ENCODE measurements at places on chromosomes 16 and 17.
A peak's percentile ranks its signal among the peaks of the same experiment; 100 is the strongest.

DNA sequence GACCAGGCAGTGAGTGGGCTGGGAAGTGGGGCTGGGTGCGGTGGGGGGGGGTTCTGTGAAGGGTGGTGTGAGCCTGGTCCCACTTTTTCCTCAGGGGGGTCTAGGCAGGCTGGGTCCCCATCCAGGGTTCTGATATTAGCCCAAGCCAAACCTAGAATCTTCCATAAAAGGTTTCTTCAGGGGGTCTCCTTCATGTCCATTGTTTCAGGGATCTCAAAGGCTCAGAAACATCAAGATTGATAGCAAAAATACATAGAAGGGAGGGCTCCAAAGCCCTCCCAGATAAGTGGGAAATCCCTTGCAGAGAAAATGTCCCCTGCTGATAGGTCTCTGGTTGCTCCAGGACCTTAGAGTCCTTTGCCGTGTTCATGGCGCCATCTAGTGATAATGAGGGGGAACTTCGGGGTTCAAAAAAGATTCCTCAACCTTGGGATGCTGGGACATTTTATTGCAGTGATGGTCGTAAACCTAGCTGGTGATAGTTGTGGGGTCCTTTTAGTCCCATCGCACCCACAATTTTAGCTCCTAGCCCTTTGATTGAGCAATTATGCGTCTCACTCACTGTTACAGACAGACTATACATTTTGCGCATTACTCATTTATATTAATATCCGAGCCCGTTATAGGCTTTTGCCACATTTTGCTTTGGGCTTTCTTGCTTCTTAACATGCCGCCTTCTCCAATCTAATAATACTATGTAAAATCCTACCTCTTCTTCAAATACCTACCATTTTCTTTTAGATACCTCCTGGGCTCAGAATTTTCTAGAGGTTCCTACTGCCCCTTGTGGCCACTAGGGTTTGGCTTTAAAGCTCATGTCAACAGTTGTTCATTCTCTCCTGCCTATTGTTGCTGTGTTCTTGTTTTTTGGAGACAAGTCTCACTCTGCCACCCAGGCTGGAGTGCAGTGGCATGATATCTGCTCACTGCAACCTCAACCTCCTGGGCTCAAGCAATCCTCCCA, 35.1 kb downstream of the IGF2BP1 start:
- DNase-seq: no peak

DNA sequence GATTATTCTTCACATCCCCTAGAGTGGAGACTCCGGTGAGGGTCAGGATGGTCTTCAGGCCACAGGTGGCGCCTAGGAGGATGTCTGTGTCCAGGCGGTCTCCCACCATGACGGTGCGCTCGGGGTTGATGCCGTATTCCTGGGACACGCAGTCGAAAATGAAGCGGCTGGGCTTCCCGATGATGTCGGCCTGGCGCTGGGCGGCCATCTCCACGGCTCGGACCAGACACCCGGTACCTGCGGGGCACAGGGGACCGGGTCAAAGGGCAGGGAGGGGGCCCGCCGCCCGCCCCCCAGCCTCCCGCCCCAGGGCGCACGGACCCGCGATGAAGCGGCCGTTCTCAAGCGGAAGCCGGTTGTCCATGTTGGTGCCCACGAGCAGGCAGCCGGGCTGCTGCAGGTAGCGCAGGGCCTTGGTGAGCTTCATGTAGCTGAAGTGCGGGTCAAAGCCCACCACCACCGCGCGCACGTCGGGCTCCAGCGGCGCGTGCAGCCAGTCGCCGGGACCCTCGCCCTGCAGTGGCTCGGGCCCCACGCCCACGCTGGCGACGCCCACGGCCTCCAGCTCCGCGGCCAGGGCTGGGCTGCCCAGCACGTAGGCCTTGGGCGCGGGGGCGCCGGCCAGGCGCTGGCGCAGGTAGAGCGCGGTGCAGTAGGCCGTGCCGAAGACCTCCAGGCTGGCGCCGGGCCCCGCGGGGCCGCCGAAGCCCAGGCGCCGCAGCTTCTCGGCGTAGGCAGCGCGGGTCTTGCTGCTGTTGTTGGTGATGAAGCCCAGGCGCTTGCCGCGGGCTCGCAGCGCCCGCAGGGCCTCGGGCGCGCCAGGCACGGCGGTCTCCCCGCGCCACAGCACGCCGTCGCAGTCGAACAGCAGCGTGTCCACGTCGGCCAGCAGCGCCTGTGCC, 572 bp downstream of the PGP start:
- no peak for DNase-seq

- DNase-seq: no peak
Observed at GRCh38 chr17:59641799-59642484, 22.2 kb downstream of the CLTC start.

- no peak for DNase-seq
Observed at GRCh38 chr16:12788758-12789157, 14.9 kb downstream of the CPPED1 start.

- DNase-seq: no peak
Observed at GRCh38 chr17:56939869-56940484, 20.9 kb downstream of the COIL start.

DNA sequence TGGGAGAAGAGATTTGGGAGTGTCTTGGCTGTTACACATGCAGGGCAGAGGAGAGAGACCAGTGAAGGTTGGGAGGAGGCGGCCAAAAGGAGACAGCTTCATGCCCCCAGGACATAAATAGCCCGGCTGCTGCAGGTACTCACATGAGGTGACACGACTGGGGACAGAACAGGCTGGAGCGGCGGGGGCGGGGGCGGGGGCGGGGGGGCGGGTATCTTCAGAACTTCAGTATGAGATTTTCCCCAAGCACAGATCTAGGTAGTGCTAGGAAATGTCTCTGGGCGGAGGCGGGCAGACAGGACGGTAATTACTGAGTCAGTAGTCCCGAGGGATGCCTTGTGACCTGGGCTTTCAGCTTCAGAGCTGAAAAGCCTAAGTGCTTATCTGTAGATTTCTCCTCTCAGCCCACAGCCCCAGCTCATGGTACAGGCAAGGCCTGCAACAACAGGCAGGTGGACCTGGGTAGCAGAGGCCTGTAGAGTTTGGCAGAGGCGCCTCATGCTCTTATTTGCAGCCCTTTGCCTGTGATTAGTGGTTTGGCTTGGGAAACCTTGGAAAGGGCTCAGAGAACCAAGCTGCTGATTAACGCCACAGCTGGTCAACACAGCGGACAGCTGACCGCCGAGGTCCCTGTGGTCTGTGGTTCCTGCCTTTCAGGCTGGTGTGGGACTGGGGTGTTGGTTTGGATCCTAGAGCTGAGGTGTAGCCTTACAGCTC, 24.5 kb downstream of the UNK start:
- DNase-seq: no peak

DNA sequence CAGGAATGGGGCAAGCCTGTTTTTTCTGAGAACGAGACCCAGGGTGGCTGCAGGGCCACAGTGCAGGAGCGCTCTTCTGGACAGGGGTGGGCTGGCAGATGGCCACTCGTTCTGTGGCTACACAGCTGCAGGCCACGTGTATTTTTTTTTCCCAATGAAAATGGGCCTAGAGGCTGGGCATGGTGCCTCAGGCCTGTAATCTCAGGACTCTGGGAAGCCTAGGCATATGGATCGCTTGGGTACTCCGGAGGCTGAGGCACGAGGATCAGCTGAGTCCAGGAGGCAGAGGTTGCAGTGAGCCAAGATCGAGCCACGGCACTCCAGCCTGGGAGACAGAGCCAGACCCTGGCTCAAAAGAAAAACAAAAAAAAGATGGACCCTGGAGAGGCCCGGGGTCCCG, 6.8 kb downstream of the UNKL start:
- no peak for DNase-seq

DNA sequence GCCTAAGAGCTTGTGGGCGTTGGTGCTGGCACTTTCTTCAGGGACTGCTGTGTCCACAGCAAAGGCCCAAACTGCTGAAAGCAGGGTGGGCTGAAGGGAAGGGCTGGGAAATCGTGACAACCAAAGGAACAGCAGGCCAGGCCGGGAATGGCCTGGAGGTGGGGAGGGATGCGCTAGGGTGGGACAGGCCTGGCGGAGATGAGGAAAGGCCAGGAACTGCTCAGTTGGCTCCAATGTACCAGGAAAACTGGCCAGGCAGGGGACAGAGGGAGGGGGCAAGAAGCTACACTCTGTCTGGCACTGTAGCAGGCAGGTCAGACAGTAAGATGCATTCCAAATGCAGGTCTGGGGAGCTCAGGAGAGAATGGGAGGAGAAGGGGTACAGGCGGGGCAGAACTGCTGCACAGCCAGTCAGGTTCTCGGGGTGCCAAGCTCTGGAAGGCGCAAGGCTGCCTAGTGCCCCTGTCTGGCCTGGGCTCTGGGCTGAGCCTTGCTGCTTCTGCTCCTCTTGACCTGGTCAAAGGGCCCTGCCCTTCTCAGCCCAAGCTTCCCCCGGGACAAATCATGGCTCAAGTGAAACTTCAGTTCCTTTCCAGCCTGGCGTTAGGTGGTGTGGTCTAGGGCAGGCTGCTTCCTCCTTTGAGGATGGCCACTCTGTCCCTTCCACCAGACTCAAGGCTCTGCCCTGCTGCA, 7.3 kb downstream of the PNMT start:
- DNase-seq: no peak

GRCh38 chr16:53232826-53233529, 178.2 kb downstream of the CHD9 start:
- no peak for DNase-seq

GRCh38 chr17:42985225-42985624, 4.9 kb downstream of the RUNDC1 start:
- DNase-seq: no peak

- no peak for DNase-seq
Observed at GRCh38 chr17:14793237-14793636, 471.9 kb downstream of the PMP22 start.

GRCh38 chr16:28168991-28169554, 42.7 kb downstream of the XPO6 start:
- no peak for DNase-seq

- no peak for DNase-seq
Observed at GRCh38 chr16:50123417-50123816, 29.7 kb upstream of the TENT4B start.

GRCh38 chr17:9021992-9022572, 772 bp downstream of the NTN1 start:
- DNase-seq: no peak

DNA sequence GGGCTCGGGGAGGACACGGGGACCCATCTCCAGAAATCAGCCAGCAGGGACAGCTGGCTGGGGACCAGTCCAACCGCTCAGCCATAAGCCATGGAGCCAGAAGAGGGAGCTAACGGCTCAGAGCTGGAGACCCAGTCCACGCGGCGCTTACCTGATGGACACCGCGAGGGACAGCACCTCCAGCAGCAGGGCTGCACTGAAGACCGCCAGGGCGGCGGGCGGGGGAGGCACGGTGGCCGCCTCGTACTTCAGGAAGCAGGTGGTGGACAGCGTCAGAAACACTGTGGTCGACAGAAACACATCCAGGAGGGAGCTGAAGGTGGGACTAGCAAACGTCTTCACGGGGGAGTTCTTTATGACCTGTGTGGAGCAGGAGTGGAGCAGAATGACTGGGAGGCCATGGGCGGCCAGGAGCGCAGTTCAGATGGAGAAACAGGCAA, 102.6 kb upstream of the CREBBP start:
- no peak for DNase-seq

GRCh38 chr17:2094891-2095535, 40.1 kb downstream of the HIC1 start:
- DNase-seq: no peak

DNA sequence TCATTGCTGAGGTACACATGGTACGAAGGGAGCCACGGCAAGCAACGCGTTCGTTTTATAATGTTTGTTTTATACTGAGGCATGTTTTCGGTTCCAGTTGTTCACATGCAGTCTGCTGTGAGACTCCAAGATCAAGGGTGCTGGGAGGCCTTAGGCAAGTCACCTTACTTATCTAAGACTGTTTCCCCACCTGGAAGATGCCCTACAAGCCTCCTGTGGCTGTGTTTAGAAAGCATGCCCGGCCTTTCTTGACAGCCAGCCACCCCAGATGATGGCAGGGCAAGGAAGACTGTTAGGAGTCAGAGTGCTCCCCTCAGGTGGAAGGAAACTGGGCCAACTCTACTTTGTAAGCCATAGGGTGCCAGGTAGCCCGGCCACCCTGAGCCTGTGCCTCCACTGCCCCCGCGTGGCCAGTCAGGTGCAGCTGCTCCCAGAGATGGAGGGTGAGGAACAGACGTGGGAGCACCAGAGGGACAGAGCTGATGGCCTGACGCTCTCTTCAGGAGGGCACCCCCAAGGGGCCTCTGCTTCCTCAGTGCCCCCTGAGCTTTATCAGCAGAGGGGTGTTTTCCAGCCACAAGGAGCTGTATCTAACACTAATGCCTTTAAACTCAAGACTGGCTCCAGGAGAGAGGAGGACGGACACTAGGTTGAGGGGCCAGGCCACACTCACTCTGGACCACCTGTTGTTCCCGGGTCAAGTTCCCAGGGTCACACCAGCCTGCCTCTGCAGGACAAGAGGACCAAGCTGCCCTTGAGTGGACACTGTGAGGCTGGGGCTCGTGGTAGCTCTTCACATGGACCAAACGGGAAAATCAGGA, 5.4 kb downstream of the NAT9 start:
- DNase-seq: peak; percentile 50

- DNase-seq: no peak
Observed at GRCh38 chr17:34351096-34351495, 5.2 kb upstream of the CCL13 start.

GRCh38 chr16:17470908-17471718, at the start of gene XYLT1:
Gene XYLT1 (minus strand): TSS chr16:17470960. CDS start chr16:17470796, 164 bp downstream.
- peak; percentile 22 for DNase-seq

- no peak for DNase-seq
Observed at GRCh38 chr16:9338510-9338909, 247.1 kb downstream of the HAPSTR1 start.

- DNase-seq: no peak
Observed at GRCh38 chr17:57597531-57598453, 147.3 kb downstream of the CCDC182 start.

GRCh38 chr17:8857919-8858318, 9.6 kb downstream of the PIK3R6 start:
- DNase-seq: no peak

DNA sequence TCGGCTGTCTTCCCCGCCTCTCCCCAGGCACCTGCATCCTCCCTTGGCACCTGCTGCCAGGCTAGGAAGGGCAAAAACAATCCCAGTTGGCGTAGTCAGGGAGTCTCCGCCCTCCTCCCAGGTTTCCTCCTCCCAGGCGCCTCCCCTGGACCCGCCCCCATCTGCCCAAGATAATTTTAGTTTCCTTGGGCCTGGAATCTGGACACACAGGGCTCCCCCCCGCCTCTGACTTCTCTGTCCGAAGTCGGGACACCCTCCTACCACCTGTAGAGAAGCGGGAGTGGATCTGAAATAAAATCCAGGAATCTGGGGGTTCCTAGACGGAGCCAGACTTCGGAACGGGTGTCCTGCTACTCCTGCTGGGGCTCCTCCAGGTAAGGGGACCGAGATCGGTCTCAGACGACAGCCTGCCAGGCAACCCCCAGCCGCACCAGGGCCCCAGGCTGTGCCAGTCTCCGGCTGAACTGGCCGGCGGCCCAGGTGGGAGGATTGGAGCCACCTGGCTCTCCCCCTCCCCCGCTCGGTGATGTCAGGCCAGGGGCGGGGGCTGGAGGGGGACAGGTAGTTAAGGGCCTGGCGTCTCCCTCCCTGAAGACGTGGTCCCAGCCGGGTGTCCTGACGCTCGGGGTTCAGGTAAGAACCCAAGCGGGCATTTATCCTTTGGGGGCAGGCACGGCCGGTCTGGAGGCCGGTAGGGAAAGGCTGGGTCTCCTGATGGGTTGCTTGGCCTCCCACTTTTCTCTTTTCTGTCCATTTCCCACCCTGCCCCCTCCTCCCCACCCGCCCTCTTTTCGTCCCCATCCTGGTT, at the start of gene GRB7:
Gene GRB7 (plus strand): TSS at position 179 of the 808 bp plus-strand sequence. CDS start 4,364 bp downstream, outside the sequence.
- DNase-seq: no peak

GRCh38 chr16:20865420-20866131, 34.6 kb downstream of the DCUN1D3 start:
- DNase-seq: no peak

All from activated gamma-delta T cell (primary cell).